T-helper 1 cell (primary cell): ENCODE measurements at places on chromosomes 3 and 15.

DNA sequence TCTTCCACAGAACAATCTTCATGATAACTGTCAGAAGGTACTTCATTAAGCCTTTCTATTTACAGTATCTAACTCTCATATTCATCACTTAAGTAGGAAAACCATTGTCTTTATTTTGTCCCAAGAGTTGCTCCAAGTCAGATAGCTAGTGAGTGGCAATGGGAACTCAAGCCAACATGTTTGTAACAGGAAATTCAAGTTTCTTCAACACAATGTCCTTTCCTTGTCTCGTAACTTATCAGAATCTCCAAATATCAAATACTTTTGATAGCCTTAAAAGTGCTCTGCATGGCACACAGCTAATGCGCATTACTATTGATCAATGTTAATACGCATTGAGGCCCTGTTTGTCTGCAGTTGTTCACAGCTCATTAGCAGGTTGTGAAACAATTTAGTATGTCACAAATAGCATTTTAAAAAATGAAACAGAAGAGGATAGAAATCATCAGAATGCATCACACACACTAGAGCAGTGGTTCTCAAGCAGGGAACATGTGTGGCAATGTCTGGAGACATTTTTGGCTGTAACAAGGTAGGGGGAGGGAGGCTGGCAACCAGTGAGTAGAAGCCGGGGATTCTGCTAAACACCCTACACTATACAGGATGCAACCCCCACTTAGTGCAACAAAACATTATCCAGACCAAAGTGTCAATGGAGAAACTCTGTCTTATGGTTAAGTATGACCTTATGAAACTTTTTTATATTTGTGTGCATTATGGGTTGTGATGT is 27.5 kb downstream of the BTLA start:
- DNase-seq = no peak

DNA sequence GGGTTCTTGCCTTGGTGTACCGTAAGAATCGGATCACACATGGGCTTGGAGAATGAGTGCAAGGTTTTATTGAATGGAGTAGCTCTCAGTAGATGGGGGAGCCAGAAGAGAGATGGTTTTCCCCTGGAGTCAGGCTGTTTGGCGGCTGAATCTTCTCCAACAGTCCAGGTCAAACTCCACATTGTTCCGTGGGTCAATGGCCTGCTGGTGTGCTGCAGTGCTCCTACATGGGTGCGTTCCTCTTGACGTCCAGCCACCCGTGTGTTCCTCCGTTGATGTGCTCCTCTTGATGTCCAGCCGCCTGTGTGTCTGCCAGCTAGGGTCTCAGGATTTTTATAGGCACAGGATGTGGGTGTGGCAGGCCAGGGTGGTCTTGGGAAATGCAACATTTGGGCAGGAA is 69.3 kb upstream of the AGBL1 start:
- DNase-seq = no peak

DNA sequence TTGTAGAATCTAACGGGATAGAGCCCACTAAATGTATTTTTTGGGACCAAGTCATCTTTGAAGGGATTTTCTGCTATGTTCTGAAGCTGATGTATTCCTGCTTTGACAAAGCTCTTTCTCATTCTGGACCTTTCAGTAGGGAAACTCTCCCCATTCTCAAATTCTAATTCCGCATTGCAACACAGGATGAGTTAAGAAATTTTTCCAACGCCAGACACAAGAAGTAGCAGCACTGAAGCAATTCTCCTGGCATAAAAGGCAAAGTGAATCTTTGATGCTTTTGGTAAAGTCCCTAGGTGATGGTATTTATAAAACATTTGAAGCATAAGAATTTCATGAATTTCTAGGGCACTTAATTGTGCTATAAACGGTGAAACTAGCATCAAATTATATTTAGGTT is 76.8 kb downstream of the ZPLD1 start:
- DNase-seq = no peak

DNA sequence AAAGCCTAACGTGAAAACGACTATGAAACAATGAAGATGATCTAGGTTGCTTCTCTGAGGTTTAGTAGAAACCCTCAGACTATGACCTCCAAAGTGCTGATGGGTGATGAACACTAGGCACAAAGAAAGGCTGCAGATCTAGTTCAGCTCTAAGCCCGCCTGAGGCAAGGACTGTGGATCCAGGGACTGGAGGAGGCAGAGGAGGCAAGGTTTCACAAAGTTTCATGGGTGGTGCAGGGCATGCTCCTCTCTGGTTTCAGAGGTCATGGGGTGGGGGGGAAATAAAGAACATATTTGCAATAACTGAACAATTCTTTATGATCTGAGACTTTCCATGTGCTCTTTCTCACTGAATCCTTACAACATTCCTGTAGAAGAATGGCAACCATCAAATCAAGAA is 679.2 kb downstream of the NTRK3 start:
- DNase-seq = no peak

DNA sequence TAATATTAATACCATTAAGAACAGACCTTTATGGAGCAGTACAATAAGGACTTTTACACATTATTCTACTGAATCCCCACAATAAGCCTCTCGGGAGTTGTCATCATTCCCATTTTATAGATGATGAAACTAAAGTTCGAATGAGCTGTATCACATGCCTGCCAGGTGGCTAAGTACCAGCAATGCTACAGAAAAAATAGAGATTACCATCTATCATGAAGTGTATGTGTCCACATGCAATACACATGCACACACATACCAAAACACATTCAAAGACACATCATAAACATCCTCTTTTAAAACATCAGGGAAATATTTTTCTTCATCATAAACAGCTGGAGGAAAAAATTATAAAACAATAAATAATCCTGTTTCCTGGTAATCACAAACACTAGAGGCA is 136.6 kb downstream of the SUCLG2 start:
- no peak for DNase-seq
